ENCODE measurements at places on chromosomes 5 and 9.

DNA sequence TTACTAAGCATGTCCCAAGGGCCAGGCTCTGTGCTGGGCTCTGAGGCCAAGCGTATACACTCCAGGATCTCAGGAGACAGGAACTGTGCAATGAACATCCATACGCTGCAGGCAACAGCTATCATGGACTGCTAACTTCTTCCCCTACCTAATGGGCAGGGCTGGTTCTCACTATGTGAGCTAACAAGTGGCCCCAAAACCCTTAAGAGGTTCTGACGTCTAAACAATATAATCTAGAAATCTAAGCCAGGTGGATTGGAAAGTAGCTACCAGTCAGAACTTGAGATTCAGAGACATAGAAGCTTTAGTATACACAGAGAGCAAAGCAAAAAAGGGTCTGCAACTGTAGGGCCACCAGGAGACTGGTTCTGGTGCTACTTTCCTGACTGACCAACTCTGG, 27.6 kb downstream of the ABCA1 start:
- no peak for DNase-seq

- no peak for DNase-seq
Observed at GRCh38 chr5:170383227-170383626, 5.9 kb downstream of the KCNMB1 start.

- DNase-seq = no peak
Observed at GRCh38 chr5:90767710-90768109, 209.1 kb downstream of the ADGRV1 start.

GRCh38 chr9:126386088-126386487, 59.5 kb downstream of the MVB12B start:
- DNase-seq = no peak

- no peak for DNase-seq
Observed at GRCh38 chr5:171201310-171201709, 107.7 kb upstream of the TLX3 start.

GRCh38 chr9:92706218-92706940, 36.4 kb upstream of the IPPK start:
- DNase-seq = no peak

- DNase-seq = no peak
Observed at GRCh38 chr5:181224390-181225229, 1.5 kb downstream of the TRIM41 start.

All from Right ventricle myocardium inferior (tissue), 1 donor.